Colonic mucosa (tissue), 4 donors: ENCODE measurements at places on chromosomes 5 and 9.

GRCh38 chr5:34511915-34512314 lies 144.2 kb upstream of the RAI14 start:
- no peaks in the 10 kb centered on the region for H3K27me3 ChIP-seq
- no peaks in the 10 kb centered on the region for H3K4me1 ChIP-seq
- H3K27ac ChIP-seq, result no peak overlapping the region
- peak; percentile 30 for DNase-seq

DNA sequence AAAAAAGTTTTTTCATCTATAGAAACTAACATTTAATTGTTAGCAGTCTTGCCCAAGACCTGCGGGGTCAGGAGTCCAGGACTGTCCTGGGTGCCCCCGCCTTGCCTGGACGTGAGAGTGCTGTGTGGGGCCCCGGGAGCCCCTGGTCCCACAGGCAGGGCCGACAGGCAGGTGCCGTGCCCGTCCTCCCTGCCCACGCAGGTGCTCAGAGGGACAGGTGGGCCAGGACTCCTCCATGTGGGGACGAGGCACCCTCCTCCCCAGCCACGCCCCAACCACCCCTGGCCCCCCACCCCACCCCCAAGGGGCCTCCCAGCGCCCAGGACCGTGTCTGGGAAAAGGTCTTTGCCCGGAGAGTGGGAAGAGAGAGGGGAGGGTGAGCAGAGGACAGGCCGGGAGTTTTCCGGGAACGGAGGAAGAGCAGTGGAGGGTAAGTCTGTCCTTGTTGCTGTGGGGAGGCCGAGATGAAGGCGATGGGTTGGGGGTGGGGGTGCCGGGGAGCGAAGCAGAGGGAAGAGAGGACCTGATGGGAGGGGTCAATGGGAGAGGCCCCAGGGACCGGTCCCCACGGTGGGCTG lies 2.7 kb upstream of the LCN12 start:
- peak overlapping the region; percentile 98 for H3K27ac ChIP-seq
- peaks cover 9% of the 10 kb centered on the region for H3K4me1 ChIP-seq
- H3K27me3 ChIP-seq, result no peaks in the 10 kb centered on the region
- H3K4me3 ChIP-seq, result peak overlapping the region; percentile 51

DNA sequence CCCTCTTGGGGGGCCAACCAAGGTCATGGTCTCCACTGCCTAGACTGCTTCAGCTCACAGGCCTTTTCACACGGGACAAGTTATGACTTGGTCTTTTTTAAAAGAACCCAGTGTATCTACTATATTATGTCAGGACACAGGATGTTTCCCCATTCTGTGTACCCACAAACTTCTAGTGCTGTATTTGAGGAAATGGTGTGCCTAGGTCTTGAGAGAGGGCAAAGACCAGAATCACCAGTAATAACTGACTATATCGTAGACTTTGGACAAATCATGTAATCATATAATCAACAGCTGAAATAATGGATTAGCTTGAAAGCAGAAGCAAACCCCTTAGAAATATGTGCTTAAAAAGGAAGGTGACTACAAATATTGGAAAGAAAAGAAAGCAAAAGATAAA lies 133.3 kb downstream of the ARL15 start:
- DNase-seq, result no peak
- no peak overlapping the region for H3K4me3 ChIP-seq

DNA sequence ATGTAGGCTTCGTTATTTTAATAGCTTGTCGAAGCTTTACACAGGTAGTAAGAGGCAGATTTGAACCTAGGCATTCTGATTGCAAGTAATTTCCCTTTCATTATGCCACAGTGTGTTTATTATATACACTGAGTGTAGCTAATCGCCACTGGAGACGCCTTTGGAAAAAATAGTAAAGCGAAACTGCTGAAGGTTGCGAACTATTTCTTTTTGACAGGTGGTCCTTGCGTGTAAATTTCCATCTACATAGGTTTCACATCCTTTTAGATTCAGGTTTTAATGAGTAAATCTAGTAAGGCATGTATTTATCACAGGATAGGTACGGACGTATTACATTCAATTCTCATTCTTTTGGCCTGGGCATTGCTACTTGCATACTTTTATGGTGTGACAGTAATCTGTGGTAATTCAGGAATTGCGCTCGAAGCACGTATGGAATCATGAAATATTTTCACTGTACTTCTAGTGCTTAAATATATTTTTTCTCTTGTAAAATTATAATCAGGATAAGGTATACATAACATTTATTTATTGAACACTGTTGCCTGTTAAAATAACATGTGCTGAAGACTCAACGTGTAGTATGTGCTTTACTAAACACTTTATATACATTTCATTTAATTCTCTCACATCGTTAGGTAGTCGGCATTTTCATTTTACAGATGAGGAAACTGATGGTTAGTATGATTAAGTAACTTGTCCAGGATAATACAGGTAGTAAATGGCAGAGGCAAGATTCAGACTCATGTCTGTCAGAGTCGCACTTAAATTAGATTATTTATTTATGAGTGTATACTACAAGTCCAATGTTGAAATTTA lies 1.8 kb downstream of the MARCHF6 start:
- H3K4me1 ChIP-seq, result peaks cover 8% of the 10 kb centered on the region
- peak overlapping the region; percentile 87 for H3K4me3 ChIP-seq
- no peak for DNase-seq
- peak overlapping the region; percentile 97 for H3K27ac ChIP-seq
- no peaks in the 10 kb centered on the region for H3K36me3 ChIP-seq

DNA sequence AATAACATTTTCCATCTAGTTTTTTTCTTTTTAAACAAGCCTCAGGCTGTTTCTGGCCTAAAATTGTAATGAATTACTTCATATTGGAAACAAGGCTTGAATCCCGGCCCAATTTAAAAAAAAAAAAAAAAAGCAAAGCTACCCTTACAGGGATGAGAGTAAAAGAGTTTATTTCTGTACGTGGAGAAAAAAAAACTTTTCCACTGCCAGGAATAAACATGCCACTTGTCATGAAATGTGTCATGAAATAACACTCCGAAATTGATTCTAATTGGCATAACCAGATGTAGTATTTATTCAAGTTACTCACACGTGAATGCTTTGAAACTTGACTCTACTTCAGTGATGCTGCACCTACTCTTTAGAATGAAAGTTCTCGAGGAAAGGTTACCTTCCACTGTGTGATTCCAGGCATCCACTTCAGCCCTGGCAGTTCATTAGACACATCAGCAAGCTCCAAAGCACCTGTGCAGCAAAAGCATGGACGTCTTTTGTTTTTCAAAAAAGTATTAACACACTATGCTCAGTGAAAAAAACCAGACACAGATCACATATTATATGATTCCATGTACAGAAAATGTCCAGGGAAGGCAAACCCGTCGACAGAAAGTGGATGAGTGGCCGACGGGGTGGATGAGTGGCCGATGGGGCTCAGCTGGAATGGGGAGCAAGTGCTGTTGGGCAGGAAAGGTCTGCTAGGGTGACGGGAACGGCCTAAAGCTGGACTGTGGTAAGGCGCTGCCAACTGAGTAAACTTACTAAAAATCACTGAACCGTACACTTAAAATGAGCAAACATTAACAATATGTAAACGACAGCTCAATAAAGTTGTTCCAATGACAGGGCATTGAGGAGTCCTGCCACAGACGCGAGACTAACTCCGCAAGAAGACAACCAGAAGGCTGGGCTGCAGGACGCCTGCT lies 21.2 kb downstream of the NSUN2 start:
- no peak for DNase-seq
- H3K27me3 ChIP-seq, result no peaks in the 10 kb centered on the region
- peaks cover 14% of the 10 kb centered on the region for H3K36me3 ChIP-seq
- H3K27ac ChIP-seq, result no peak overlapping the region
- H3K4me1 ChIP-seq, result no peaks in the 10 kb centered on the region

DNA sequence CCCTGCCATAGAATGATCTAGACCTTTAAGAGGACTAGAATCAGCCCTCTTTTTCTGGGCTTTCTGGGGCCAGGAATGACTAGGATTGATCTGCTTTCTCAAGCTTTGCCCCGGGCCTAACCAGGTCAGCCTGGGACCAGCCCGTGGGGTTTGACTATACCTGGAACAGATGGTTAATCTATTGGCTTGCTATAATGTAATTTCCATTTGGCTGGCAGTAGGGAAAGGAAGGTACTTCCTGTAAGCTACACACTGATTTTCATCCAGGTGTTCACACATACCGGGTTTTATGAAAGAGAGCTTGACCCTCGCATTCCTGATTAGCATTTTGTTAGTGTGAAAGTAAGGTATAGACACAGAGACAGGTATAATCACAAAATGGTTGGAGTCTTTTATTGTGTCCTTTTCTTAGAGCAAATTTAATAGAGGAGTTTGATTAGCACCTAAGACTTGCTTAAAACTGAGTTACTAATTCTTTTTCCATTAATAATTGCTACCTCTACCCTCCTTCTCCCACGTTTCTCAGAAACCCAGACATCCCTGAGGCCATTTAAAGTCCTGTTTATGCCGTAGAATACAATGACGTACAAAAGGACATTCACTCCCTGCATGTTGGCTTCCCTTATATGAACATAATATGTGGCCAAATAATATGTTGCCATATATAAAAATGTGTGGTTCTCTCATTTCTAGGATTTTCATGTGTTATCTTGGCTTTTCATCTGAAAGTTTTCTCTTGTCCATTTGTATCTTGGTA lies 17.3 kb downstream of the LNPEP start:
- no peaks in the 10 kb centered on the region for H3K4me1 ChIP-seq
- no peak overlapping the region for H3K27ac ChIP-seq
- no peak overlapping the region for H3K4me3 ChIP-seq
- no peaks in the 10 kb centered on the region for H3K27me3 ChIP-seq
- no peak for DNase-seq
- H3K36me3 ChIP-seq, result no peaks in the 10 kb centered on the region

- H3K4me3 ChIP-seq, result no peak overlapping the region
- no peaks in the 10 kb centered on the region for H3K4me1 ChIP-seq
- H3K27ac ChIP-seq, result no peak overlapping the region
- no peaks in the 10 kb centered on the region for H3K36me3 ChIP-seq
- DNase-seq, result no peak
- no peaks in the 10 kb centered on the region for H3K27me3 ChIP-seq
Observed at GRCh38 chr5:19532936-19533335, 455.1 kb downstream of the CDH18 start.

DNA sequence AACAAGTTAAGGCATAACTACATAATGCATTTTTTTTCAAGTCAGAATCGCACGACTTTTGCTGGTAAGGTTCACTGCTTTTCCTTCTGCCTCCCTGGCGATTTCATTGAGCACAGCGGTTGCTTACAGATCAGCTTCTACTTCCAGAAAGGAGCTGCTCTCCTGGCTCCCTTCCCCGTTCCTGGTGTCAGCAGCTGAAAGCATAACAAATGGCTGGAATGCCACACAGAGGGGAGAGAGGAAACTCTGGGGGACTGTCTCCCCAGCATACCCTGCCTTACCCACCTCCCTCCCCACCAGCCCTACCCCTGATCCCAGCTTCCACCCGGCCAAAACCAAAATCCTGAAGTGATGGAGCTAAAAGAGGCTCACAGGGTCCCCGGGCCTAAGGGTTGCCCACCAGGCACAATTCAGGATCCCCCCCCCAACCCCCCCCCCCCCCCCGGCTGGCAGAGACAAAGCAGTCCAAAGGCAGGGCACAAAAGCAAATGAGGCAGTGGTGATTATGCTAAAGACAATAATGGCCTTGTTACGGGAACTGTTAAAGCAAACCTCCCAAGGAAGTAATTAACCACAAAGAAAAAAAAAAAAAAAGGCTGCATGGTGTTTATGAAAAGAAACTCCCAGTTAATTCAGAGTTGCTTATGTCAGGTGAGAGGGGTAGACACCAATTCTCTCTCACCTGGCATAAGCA lies 126.1 kb upstream of the WWC1 start:
- DNase-seq, result peak; percentile 38
- H3K27ac ChIP-seq, result peak overlapping the region; percentile 83
- peaks cover 6% of the 10 kb centered on the region for H3K4me1 ChIP-seq

- H3K27me3 ChIP-seq, result no peaks in the 10 kb centered on the region
- H3K27ac ChIP-seq, result no peak overlapping the region
- no peak overlapping the region for H3K4me3 ChIP-seq
- peaks cover 10% of the 10 kb centered on the region for H3K4me1 ChIP-seq
- H3K36me3 ChIP-seq, result no peaks in the 10 kb centered on the region
- DNase-seq, result peak; percentile 36
Observed at GRCh38 chr5:151755383-151755782, 3.0 kb downstream of the ATOX1 start.

DNA sequence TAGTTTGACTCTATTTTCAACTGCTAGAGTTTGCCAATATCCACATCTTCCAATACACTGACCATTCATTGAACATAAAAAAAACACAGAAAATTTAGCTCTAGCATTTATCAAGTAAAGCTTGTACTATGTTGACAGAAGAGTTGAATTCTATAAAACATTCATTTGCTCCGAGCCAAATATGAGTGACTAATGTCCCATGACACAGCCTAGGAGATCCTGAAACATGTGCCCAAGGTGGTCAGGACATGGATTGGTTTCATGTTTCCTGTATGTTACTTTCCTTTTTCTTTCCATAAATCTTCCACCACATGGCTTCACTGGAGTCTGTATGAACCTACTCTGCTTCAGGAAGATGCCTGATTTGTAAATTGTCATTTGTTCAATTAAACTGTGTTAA lies 122.4 kb upstream of the PRDM9 start:
- H3K36me3 ChIP-seq, result no peaks in the 10 kb centered on the region
- no peaks in the 10 kb centered on the region for H3K4me1 ChIP-seq
- DNase-seq, result no peak
- H3K27me3 ChIP-seq, result no peaks in the 10 kb centered on the region
- no peak overlapping the region for H3K4me3 ChIP-seq

DNA sequence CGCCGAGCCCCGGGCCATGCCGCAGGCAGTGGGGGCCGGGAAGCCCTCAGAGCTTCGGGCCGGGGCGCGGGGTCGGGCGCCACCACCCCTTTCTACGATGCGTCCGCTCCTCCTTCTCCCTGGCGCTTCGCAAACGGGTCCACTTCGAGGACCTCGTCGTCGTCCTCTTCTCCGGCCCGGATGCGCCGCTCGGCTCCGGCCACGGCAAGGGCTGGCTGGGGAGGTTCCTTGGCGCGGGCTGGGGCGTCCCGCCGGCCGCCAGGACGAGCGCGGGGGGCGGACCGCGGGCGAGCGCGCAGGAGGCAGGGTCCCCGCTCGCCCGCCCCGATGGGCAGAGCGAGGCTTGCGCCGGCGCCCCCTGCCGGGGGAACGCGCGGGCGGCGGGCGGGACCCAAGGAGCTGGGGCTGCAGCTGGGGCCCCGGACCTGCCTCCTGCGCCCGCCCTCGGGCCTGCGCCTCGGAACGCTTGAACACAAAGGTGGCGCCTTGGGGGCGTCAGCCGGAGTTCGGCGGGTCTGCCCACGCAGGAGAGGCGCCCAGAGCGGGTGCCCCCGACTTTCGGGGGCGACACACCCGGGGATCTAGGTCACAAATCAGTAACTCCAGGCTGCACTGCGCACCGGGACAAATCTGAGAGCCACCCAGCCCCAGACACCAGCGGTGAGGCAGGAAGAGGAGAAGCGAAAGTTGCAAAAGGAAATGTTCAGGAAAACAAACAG lies at the start of gene ROR2:
ROR2 (minus strand) TSS at position 283 of the 719 bp plus-strand sequence.
- peaks cover 27% of the 10 kb centered on the region for H3K27me3 ChIP-seq
- DNase-seq, result peak; percentile 70
- peak within 1 kb of the TSS; percentile 52 for H3K4me3 ChIP-seq
- no peaks in the 10 kb centered on the region for H3K4me1 ChIP-seq
- peak within 1 kb of the TSS; percentile 59 for H3K27ac ChIP-seq
- H3K36me3 ChIP-seq, result no peaks in the 10 kb centered on the region

DNA sequence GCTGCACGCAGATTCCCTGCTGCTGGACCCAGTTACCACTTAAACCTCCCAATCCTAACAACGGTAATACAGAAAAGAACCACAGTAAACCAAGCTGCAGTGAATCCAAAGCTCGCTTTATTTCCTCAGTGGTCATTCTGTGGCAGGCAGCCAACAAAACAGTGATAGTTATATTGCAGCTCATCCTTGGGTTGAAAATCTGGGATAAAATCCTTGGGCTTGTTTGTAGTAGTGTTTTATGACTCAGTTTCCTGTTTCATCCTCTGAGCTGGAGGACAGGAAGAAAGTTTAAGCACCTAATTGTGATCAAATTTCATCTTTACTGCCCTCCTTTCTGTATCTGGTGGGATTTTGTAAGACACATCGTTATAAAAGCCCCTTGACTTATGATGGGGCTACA lies 31.4 kb downstream of the HMGCR start:
- no peak overlapping the region for H3K4me3 ChIP-seq
- no peak overlapping the region for H3K27ac ChIP-seq
- no peaks in the 10 kb centered on the region for H3K36me3 ChIP-seq
